ENCODE measurements at places on chromosomes 3 and 15.

GRCh38 chr3:100968932-100969906, 24.0 kb downstream of the ABI3BP start:
- no peak for DNase-seq

DNA sequence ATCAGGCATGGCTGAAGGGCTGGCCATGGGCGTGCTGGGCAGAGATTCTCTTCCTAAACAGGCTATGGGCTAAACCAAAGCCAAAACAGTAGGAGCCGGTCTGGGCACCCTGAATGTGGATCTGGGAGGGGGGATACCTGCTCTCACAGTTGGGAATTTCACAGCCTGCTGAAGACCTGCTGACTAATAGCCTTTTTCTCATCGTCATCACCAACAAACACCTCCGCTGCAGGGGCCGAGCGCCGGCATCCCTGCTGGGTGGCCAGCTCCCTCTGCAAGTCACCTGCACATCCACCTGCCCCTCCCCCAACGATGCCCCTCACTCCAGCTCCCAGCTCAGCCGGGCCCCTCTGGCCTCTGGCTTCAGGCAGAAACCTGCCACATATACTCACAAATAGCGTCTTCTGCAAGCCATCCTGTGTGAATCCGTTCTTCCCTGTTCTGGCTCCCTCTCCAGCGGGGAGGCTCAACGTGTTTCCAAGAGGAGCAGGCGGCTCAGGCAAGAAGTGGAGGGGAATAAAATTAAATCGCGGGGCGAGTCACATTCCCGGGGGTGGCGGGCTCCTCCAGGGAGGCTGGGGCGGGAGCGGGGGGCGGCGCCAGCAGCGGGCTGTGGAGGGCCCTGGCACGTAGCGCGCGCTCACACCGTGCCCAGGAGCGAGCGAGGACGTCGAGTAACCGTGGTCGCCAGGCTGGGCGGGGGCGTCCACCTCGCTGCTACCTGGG, 466 bp downstream of the IQSEC1 start:
- DNase-seq, result no peak

- DNase-seq, result no peak
These were observed 14.3 kb upstream of the HPS3 start for GRCh38 chr3:149115114-149115513.

DNA sequence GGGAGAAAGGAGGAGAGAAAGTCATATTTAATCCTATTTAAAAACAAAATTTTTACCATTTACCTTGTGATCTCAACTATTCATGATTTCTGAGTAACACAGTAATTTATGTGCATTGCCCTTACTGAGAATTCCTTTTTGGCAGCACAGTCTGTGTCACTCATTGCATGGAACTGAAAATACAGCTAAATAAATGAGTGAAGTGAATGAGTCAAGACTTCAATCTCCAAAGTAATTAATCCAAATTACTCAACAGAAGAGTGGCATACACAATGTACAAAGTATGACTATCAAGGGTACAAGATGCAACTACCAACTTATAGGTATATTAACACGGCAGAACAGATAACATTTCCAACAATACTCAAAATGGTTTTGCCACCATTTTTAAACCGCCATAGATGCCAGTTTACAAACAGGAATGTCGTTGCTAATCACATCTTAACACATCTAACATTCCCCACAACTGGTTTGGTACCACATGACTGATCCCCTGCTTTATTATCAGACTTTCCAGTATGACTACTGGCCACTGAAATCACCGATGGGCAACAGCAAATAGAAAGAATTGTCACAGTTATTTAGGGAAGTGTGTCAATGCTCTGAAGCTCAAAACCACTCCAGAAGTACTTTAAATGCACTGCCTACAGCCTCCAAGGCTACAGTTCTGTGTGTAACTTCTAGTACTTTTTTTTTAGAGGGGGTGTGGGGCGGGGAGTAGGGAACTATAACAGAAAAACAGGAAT, 410.4 kb downstream of the SHQ1 start:
- no peak for DNase-seq

- no peak for DNase-seq
These were observed 603.4 kb downstream of the FOXP1 start for GRCh38 chr3:70979983-70980645.

DNA sequence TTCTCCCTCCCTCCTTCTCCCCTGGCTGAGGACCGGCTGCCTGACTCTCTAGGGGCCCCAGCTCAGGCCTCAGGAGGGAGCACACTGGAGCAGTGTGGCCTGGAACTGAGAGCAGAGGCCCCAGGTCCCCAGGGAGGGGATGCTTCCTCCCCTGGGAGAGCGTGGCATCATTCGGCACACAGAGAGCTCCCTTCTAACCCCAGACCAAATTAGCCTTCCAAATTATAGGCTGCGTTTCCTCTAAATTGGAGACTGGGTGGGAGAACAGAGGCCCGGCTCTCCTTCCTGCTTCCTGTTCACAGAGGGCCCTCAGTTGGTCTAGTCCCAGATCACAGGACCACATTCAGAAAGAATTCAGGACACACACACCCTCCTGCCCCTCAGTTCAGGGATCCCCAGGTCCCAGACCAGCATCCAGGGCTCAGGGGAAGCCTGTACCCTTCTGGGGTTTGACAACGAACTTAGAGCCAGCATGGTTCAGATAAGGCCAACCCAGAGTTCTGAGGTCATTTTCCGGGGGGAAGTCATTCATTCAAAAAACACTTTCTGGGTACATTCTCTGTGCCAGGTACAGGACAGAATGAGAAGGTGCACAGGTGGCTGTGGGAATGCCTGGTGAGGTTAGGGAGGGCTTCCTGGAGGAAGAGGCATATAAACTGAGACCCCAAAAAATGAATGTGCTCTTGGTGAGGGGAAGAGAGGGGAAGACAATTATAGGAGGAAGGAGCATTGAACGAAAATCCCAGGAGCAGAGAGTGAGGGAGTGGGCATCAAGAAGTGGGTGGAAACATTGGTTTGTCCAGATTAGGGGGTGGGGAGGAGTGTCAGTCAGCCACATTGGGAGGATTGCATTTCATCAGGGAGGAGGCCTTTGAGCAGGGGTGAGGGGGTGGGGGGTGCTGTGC, 28.4 kb upstream of the RPL29 start:
- DNase-seq, result no peak

GRCh38 chr15:39474657-39475056, 106.2 kb upstream of the THBS1 start:
- DNase-seq, result no peak

DNA sequence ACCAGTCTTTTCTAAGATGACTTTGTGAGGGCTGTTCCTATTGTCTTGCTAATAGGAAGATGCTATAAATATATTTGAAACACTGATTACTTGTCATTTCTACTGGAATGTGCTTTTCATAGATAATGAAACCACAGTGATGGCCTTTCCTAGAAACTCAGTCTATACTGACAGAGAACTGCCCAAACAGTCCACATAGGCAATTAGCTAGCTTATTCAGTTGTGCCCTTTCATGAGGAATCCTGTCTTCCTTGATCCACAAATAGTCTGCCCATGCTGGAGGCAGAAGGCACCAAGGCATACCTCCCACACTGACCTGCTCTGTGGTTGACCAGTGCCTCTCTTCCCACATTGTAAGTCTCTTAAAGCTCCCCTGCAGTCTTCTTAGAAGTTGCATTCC, 135.9 kb downstream of the CMSS1 start:
- no peak for DNase-seq

GRCh38 chr15:23760024-23760423, 72.9 kb upstream of the NDN start:
- DNase-seq, result no peak

GRCh38 chr3:153835540-153835939, 285.6 kb upstream of the ARHGEF26 start:
- DNase-seq, result no peak

GRCh38 chr15:36632226-36632625, 52.8 kb downstream of the CDIN1 start:
- no peak for DNase-seq

- no peak for DNase-seq
These were observed 25.5 kb downstream of the SLC35A5 start for GRCh38 chr3:112587336-112587735.

GRCh38 chr15:60004009-60004845, at the start of gene FOXB1:
TSS of gene FOXB1 (plus strand) at chr15:60004311. CDS start at chr15:60004964, 653 bp downstream.
- peak; percentile 48 for DNase-seq

DNA sequence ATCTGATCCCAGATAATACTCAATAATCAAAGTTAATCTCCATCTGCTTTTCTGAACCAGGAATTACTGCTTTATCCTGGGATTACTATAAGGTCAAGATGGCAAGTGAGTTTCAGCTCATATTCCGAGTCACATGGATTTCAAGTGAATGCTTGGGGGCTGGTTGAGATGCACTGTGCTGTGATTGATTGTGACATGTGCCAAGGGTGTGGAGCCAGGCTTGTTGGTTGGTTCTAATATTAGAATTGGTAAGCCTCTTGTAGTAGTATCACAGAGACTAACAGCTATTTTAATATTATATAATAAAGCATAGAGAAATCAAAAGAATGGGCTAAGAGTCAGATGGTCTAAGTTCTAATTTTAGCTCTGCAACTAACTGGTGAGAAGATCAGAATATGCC, 74.2 kb upstream of the ICE2 start:
- no peak for DNase-seq

- no peak for DNase-seq
These were observed 197.2 kb downstream of the VGLL3 start for GRCh38 chr3:86793786-86794185.

- no peak for DNase-seq
These were observed 14.5 kb downstream of the CSRNP1 start for GRCh38 chr3:39138804-39139415.

- DNase-seq, result no peak
These were observed 1.4 kb upstream of the HCN4 start for GRCh38 chr15:73370151-73370550.

GRCh38 chr3:5846261-5846660, 658.8 kb downstream of the EDEM1 start:
- no peak for DNase-seq

DNA sequence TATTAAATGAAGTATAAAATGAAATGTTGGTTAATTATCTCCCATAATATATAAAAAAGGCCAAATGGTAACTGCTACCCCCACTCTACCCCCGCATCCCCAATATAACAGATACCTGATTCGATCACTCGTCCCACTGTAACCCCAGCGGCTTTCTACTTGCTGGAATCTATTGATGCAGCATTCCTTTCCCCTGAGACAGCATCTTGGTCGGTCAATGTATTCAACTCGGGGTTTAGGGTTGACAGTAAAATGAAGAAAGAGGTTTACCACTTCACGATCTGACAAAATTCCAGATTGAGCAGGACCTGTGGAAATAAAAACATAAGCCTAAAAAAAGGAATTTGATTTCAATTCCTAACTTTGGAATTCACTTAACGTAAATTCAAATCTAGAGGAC, 18.6 kb upstream of the C15orf40 start:
- DNase-seq, result no peak

DNA sequence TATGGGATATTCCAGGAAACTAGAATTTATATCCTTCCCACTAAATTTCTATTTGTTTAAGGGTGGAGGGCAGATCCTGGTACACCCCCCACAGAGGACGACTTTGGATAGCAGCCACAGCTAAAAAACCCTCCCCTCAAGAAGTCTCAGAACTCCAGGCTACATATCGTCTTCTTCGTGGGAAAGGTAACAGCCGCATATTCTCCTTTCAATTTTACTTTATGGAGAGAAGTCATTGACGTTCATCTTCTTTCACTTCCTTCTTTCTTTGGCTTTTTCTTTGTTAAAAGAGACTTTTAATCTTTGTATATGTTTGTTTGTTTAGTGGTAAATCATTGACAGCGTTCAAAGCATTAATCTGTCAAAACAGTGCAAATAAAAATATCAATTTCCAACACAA, 36.3 kb downstream of the TRIP4 start:
- DNase-seq, result no peak
